ENCODE measurements at places on chromosomes 16 and 17.
A peak's percentile ranks its signal among the peaks of the same experiment; 100 is the strongest.

DNA sequence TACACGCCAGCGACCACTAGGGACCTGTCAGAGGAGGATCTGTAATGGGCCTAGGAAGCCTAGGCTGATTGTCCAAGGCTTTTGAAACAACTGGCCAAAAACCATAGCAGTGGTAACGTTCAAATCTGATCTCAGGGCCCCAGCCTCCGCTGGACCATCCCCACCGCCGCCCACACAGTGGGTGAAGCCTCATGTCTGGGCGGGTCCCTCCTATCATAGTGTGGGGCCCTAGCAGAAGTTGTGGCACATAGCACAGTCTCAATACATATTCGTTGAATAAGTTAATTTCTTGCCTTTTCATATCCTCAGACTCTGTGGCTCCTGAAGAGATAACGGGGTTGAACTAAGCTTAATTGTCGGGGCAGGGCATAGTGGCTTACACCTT lies 818 bp downstream of the DPH1 start:
- DNase-seq = peak; percentile 93

- peak; percentile 22 for DNase-seq
Measured at GRCh38 chr16:10180771-10181163, 1.5 kb downstream of the GRIN2A start.

DNA sequence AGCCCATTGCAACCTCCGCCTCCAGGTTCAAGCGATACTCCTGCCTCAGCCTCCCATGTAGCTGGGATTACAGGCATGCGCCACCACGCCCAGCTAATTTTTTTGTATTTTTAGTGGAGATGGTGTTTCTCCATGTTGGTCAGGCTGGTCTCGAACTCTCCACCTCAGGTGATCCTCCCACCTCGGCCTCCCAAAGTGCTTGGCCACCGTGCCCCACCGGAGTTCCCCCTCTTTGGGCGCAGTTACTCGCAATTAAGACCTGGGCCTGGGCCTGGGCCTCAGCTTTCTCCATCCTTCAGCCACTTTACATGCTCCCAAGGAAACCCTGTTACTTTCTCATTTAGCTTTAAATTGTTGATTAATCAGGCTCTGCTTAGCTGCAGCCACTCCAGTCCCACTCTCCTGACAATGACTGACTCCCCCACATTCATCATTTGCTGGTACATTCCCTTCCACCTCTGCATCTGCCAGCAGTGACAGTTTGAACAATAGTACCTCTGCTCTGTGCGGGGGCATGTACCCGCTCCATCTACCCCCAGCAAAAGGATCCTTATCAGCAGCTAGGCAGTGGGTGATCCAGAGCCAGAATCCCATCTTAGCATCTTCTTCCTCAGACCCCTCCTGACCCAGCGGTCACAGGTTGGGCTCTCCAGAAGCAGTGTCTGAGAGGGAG lies 47.2 kb upstream of the SLC47A1 start:
- no peak for DNase-seq

DNA sequence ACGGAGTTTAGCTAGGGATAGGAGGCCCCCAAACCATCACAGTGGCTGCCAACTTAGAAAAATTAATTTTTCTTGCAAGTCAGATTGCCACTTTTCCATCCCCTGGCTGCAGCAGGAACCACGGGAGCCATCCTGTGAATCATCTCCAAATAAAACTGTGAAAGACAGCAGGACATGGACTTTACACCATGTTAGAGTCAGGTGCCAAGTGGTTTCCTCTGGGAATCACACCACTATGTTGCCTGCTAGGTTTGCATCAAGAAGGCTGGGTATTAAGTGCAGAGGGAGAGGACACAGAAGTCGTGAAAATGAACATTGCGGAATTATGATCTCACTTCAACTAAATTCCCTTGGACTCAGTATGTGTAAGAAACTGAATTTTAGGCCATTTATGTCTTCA lies 471.3 kb upstream of the GOT2 start:
- no peak for DNase-seq

DNA sequence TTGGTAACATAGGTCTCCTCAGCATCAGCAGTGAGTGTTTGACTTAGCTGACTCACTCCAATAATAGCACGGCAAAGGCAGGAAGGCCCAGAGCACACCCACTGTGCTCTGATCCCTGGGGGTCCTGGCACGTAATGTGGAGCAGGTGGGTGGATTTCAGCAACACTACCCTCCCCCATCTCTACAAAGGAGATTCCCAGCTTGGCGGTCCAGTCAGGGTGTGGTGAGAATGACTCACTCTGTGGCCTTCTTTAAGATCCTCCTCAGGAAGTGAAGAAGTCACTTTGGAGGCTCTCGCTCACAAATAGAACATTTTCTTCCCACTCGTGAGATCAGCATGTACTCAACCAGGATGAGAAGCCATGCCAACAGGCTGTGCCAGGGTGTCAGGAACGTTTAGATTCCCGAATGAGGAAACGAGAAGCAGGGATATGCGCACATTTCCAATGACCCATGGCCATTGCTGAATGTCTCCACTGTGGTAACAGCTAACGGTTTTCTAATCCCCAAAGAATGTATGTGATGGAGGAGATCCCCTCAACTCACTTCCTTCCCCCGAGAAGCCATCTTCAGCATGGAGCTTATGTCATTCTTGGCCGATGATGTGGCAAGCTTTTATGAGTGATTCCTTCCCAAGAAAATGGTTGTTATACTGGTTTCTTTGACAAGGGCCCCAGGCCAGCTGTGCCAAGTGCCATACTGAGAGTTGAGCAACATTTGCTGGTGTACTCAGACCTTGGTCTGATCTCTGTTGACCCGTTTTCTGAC lies 365.2 kb downstream of the C16orf95 start:
- DNase-seq = no peak

DNA sequence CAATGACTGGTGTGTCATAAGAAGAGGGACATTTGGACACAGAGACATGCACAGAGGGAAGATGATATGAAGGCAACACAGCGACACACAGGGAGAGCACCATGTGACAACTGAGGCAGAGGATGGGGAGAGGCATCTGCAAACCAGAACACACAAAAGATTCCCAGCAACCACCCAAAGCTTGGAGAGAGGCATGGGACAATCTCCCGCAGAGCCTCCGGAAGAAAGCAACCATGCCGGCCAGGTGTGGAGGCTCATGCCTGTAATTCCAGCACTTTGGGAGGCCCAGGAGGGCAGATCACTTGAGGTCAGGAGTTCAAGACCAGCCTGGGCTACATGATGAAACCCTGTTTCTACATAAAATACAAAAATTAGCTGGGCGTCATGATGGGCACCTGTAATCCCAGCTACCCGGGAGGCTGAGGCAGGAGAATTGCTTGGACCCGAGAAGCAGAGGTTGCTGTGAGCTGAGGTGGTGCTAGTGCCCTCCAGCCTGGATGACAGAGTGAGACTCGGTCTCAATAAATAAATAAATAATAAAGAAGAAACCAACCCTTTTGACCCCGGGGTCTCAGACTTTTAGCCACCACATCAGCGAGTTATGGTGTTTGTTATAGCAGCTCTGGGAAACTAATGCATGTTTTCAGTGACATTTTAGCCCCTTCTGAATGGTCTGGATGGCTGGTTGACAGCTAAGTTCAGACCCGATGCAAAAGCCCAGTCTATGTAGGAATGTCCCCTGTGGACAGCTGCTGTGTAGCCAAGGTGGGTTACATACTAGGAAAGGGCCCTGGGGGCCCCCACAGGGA lies 13.8 kb upstream of the PLCG2 start:
- DNase-seq = no peak

GRCh38 chr16:72394526-72394925 lies 222.6 kb upstream of the PMFBP1 start:
- DNase-seq = no peak

- DNase-seq = no peak
Measured at GRCh38 chr17:74107107-74107506, 96.4 kb upstream of the RPL38 start.

DNA sequence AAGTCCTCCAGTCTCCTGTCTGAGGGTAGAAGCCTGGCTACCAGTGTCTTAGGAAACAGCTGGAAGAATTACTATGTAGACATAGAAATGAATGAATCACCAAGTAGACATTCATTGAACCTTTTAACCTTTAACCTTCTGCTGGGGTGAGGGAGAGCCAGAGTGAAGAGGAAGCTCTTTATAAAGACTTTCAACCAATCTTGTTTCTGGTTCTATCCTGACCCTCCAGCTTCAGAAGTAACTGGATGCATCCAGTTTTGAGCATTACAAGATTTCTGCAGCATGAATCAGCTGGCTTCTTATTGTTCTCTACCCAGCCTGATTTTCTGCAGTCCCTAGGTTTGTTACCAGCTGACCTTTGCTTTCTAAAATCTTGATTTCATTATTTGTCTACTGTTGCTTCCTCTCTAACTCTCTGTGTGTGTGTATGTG lies 8.5 kb downstream of the TEKT1 start:
- DNase-seq = no peak

DNA sequence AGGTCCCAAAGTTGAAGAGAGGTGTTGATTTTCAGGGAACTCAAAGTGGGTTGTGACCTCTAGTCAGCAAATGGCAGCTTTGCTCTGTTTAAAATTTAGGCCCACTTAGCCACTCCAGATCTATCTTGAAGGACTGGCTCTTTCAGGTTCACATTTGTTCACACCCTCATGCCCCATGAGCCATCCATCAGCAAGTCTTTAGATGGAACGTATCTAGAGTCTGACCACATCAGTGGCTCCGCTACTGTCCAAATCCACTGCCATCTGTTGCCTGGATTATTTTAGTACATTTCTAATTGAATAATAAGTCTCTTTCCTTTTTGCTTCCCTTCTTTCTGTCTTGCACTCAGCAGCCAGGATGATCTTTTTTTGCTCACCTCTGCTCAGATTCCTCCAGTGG lies 10.5 kb downstream of the ITGB3 start:
- no peak for DNase-seq

DNA sequence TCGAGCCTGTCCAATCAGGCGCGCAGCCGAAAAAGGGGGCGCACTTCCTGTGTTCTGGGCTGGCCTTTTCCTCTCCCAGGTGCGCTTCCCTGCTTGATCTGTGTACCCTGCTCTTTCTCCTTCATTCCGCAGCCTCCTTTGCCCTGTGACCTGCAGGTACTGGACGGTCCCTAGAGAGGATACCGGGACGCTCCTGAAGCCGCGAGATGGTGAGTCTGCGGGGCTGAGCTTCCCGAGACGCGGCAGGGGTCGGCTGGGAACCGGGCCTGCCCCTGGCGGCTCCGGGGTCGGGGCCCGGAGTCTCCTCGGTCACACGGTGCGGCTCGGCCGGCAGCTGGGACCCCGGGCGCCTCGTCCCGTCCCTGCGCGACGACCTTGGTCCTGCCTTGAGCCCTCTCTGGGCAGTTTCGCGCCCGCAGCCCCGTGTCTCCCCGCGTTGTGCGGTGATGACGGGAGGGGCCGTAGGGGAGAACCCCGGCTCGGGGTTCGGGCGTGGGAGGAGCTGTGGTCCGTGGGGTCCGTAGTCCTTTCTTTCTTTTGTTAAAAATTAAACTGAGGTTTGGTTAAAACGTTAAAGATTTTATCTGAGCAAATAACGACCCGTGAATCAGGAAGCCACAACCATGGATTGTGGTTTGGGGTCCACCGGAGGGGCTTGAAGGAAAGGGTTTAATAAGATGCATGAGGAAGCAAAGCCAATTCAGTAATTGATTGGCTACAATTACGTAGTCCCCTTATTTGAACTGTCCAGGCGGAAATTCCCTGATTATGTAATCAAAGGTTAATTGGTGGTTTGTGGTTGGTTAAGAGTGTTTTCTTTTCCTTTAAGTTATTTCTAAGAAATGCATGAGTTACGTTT lies 172.8 kb upstream of the ZNF267 start:
- peak; percentile 86 for DNase-seq

- DNase-seq = no peak
Measured at GRCh38 chr17:1746975-1747543, 4.4 kb downstream of the SERPINF2 start.

GRCh38 chr17:4633643-4634042 lies 7.8 kb downstream of the ALOX15 start:
- DNase-seq = no peak

GRCh38 chr16:80610481-80611156 lies 69.8 kb downstream of the DYNLRB2 start:
- peak; percentile 28 for DNase-seq

DNA sequence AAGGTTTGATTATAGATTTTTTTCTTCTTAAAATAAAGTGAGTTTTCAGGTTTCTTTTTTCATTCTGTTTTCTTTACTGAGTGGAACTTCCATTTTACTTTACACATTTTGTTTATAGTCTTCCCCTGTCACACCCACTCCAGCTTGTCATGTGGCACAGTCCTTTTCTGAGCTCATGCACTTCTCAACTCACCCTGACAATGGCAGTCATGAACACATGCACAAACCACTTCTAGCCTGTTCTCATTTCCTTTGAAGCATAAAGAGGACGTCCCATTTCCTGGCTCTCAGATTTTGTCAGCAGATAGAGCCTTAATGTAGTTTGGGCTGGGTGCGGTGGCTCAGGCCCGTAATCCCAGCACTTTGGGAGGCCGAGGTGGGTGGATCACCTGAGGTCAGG lies 168.0 kb downstream of the AHSP start:
- peak; percentile 35 for DNase-seq

DNA sequence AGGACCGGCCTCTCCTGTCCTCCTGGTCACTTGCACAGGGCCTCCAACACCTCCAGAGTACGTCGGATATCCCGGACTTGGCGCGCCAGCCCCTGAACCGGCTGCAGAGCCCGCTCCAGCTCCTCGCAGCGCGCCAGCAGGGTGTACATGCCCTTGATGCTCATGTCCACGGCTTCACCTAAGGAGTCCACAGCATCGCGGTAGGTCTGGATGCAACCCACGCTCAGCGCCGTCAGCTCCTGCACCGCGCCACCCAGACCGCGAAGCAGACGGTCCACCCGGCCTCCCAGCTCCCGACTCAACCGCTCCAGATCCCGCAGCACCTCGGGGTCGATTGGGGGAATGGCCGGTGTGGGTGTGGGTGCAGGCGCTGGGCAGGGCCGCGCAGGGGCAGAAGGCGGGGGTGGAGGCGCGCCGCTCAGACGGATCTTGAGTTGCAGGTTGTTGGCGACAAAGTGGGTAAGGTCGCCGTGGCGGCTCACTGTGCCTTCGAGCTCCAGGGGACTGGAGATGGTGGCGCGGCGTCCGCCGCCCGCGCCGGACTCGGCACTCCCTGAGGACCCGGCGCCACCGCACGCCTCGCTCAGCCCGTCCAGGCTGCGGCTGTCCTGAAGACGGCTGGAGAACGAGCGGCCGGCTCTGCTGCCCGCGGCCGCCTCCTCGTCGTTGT lies 804 bp downstream of the BORCS6 start:
- DNase-seq = no peak

DNA sequence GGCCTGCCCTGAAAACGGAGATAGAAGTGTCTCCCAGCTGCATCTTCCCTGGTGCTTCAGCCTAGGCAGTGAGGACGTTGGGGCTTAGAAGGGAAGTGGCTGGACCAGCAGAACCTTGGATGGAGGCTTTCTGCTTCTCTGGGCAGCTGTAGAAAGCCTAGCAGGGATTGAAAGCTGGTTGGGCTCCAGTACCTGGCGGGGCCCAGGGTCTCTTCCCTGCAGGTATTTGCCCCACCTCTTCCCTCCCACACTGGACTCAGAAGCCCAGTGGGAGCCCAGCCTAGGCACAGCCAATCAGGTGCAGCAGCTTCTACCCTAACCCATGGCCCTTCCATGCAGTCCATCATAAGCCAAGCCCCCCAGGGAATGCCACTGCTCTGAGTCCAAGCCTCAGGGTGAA lies 190.3 kb upstream of the IRX6 start:
- DNase-seq = no peak
